Immature natural killer cell (primary cell): ENCODE measurements at places on chromosomes 2 and 18. TPM values are rescaled to one million over a fixed set of nuclear protein-coding genes. Genes with fewer than 3 reads are reported as not detected.

- no peaks in the 10 kb centered on the region for H3K36me3 ChIP-seq
Observed at GRCh38 chr18:35861367-35862118, 110.9 kb upstream of the RMP24 start.

- H3K36me3 ChIP-seq = peaks cover 20% of the 10 kb centered on the region
- H3K27me3 ChIP-seq = peaks cover 9% of the 10 kb centered on the region
- peak overlapping the region; percentile 92 for H3K27ac ChIP-seq
- peak overlapping the region; percentile 89 for H3K4me3 ChIP-seq
- peaks cover 70% of the 10 kb centered on the region for H3K4me1 ChIP-seq
- peak; percentile 41 for DNase-seq
Observed at GRCh38 chr2:105746177-105747080, 1.7 kb downstream of the NCK2 start.

NAT8 gene
- not detected for polyA plus RNA-seq

GRCh38 chr2:101230541-101231001 lies 22.1 kb upstream of the CNOT11 start:
- no peak overlapping the region for H3K27ac ChIP-seq
- H3K4me1 ChIP-seq = no peaks in the 10 kb centered on the region
- H3K27me3 ChIP-seq = peaks cover 1% of the 10 kb centered on the region
- DNase-seq = no peak
- peaks cover 3% of the 10 kb centered on the region for H3K36me3 ChIP-seq

SH3RF3 gene
- polyA plus RNA-seq = not detected

ANAPC1 gene
- polyA plus RNA-seq = 13.7 TPM

REG1B gene
- polyA plus RNA-seq = not detected

DNA sequence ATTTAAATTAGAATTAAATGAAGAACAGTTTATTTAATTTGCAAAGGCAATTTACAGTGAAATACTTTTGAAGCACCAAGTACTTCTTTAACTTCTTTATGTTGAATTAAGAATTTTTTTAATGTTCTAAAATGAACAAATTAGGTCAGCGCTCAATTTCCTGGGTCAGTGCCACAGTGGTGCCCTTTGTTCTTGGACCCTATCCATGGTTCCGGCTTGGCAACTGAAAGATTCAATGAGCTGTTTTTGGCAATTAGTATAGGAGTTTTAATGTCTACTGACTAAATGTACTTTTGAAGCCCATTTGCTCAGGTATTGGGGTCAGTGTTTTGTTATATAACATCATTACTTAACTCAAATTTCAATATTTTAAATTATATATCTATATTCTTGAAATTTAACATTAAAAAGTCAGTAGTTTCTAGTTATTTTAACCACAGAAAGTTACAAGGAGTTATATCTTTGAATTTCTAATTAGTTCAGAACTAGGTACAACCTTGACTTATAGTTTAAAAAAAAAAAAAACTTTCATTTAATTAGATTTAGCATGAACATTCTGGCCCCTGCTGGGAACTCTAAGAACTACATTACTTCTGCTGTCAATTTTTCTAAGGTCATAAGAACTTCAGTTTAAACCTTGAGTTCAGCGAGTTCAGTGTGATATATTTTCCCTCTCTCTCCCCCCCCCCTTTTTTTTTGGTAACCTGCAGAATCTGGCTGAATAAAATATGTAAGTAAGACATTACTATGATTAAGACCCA lies 7.6 kb upstream of the MSTN start:
- H3K4me1 ChIP-seq = no peaks in the 10 kb centered on the region
- peaks cover 3% of the 10 kb centered on the region for H3K27me3 ChIP-seq
- peak; percentile 9 for DNase-seq
- H3K27ac ChIP-seq = no peak overlapping the region
- H3K4me3 ChIP-seq = no peak overlapping the region

UGT1A8 gene
- not detected for polyA plus RNA-seq

DNA sequence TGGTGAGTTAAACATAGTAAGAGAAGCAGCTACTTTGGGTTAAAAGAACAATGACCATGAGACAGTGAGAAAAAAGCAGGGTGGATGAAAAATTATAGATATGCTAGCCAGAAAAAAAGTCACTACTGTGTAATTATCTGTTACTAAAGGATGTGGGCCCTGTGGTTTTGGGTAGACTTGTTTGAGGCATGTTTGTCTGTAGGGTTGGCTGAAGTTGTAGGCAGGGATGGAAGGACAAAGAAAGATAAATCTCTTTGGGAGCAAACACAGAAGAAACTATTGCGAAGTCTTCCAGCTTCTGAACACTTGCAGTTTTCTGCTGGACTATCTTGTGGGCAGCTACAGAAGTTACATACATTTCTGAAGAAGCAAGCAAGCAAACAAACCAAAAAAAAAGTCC lies 28.2 kb downstream of the RND3 start:
- H3K27ac ChIP-seq = no peak overlapping the region
- no peak for DNase-seq
- no peaks in the 10 kb centered on the region for H3K4me1 ChIP-seq
- H3K4me3 ChIP-seq = no peak overlapping the region

DNA sequence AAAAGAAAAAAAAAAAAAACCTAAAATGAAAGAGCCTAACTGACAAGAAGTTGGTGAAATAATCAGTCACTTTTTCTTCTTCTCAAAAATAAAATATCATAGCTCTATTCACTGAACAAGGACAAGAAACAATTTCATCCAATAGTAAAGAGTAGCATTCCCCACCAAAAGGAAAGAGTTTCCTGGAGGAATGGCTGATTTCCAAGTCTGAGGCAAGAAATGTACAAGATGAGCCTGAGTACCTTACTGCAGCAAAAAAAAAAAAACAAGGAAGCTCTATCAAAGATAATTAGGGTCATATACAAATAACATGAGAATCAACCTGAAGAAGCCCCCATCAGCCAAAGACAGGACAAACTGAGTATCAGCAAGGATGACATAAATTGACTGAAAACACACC lies 11.5 kb downstream of the ROCK1 start:
- H3K27ac ChIP-seq = peak overlapping the region; percentile 39
- peaks cover 80% of the 10 kb centered on the region for H3K4me1 ChIP-seq
- no peaks in the 10 kb centered on the region for H3K27me3 ChIP-seq
- DNase-seq = no peak
- H3K36me3 ChIP-seq = no peaks in the 10 kb centered on the region

DNA sequence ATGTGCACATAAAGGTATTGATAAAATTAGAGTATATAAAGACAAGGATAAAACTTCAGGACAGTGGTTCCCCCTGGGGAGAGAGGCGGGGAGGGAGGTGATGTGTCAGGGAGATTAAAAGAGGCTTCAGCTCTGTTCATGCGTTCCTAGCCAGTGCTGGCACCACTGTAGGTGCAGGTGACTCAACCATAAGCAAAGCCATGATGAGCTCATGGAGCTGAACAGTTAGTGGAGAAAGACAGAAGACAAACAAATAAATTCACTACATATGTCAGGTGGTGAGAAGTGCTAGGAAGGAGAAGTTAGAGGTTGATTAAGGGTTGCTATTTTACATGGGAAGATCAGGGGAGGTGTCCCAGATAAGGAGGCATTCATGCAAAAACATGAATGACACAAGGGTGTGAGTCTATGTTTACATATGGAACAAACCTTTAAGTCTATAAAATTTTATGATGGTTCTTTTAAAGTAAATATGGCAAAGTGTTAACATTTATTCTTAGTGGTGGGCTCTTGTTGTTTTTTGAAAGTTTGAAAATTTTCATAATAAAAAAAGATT lies 136.0 kb downstream of the ANKRD44 start:
- DNase-seq = no peak
- H3K4me1 ChIP-seq = peaks cover 76% of the 10 kb centered on the region

DNA sequence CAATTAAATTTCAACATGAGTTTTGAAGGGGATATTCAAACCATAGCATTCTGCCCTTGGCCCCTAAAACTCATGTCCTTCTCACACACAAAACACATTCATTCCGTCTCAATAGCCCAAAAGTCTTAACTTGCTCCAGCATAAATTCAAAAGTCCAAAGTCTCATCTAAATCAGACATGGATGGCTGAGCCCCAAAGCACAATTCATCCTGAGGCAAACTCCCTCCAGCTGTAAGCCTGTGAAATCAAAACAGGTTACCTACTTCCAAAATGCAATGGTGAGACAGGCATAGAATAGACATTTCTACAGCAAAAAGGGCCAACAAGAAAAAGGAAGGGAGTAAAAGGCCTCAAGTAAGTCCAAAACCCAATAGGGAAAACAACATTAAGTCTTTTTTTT lies 245.8 kb downstream of the TTC32 start:
- H3K27ac ChIP-seq = no peak overlapping the region
- no peak overlapping the region for H3K4me3 ChIP-seq
- no peaks in the 10 kb centered on the region for H3K36me3 ChIP-seq
- no peak for DNase-seq

DNA sequence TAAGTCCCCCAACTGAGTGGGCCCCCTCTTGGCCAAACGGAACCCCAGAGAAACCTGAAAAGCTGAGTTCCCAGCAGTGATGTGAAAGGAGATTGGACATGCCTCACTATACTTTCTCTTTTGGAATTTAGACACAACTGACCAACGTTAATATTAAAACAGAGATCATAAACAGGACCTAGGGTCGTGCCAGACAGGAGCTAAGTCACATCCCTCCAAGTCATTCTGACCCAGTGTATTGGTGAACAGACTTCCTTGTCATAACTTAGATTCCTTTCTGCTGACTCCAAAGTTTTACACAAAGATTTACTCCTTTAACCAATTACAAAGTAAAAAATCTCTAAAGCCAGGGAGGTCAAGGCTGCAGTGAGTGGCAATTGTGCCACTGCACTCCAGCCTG lies 46.9 kb downstream of the UXS1 start:
- DNase-seq = no peak
- H3K27ac ChIP-seq = peak overlapping the region; percentile 20
- peaks cover 52% of the 10 kb centered on the region for H3K4me1 ChIP-seq

BOK gene
- 21.4 TPM for polyA plus RNA-seq

ITGA4 gene
- polyA plus RNA-seq = 117 TPM

DNA sequence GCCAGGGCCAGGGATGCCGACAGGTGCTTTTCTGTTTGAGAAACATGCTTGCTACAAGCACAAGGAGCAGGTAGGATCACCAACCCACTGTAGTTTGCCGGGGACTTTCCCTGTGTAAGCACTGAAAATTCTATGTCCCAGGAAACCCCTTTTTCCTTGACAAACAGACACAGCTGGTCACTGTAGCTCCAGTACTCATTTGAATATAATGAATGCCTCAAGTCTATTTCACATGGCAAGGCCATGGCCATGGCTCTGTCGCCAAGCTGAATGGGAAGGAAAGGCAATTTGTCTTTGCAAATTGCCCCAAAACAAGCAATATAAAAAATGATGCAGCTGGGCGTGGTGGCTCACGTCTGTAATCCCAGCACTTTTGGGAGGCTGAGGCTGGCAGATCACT lies 49.6 kb upstream of the IGFBP2 start:
- H3K4me3 ChIP-seq = no peak overlapping the region
- H3K27ac ChIP-seq = no peak overlapping the region
- H3K4me1 ChIP-seq = peaks cover 3% of the 10 kb centered on the region
- no peaks in the 10 kb centered on the region for H3K36me3 ChIP-seq
- no peak for DNase-seq
- H3K27me3 ChIP-seq = peaks cover 6% of the 10 kb centered on the region

ABHD1 gene
- 1.5 TPM for polyA plus RNA-seq

ANKRD30B gene
- polyA plus RNA-seq = not detected

DNA sequence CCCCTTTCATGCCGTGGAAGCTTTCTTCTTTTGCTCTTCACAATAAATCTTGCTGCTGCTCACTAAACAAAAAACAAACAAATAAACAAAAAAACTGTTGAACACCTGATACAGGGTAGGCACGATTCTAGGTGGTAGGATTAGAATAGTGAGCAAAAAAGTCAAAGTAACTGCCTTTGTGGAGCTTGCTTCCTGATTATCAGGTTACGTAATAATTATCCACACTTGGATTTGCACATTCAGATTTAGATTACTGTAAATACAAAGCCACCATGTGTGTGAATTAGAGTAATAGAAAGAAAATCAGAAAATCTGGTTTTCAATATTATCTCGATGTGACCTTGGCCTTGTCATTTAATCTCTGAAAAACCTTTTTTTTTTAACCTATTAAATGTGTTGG lies 307.1 kb downstream of the NRXN1 start:
- no peaks in the 10 kb centered on the region for H3K36me3 ChIP-seq
- H3K27ac ChIP-seq = no peak overlapping the region
- no peak overlapping the region for H3K4me3 ChIP-seq

- peaks cover 4% of the 10 kb centered on the region for H3K27me3 ChIP-seq
- H3K4me3 ChIP-seq = no peak overlapping the region
- H3K27ac ChIP-seq = no peak overlapping the region
- H3K4me1 ChIP-seq = no peaks in the 10 kb centered on the region
- DNase-seq = no peak
Observed at GRCh38 chr2:16218625-16219024, 278.3 kb downstream of the MYCN start.

RETSAT gene
- polyA plus RNA-seq = 23.4 TPM

GRCh38 chr2:208546860-208547650 lies 140.5 kb downstream of the PTH2R start:
- H3K36me3 ChIP-seq = no peaks in the 10 kb centered on the region
- H3K4me1 ChIP-seq = no peaks in the 10 kb centered on the region
- H3K27me3 ChIP-seq = peaks cover 2% of the 10 kb centered on the region
- DNase-seq = no peak
- no peak overlapping the region for H3K4me3 ChIP-seq
- H3K27ac ChIP-seq = no peak overlapping the region

NETO1 gene
- polyA plus RNA-seq = not detected

DNA sequence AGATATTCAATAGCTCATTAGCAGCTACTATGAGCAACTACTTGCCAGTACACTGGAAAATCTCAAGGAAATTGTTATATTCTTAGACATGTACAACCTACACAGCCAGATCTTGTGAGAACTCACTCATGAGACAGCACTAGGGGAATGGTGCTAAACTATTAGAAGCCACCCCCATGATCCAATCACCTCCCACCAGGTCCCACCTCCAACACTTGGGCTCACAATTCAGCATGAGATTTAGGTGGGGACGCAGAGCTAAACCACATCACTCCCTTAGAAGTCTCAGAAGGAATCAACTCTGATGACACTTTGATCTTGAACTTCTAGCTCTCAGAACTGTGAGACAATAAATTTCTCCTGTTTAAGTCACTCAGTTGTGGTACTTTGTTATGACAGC lies 418.3 kb upstream of the SPHKAP start:
- no peak overlapping the region for H3K27ac ChIP-seq
- no peak overlapping the region for H3K4me3 ChIP-seq
- no peak for DNase-seq
- no peaks in the 10 kb centered on the region for H3K4me1 ChIP-seq
- no peaks in the 10 kb centered on the region for H3K36me3 ChIP-seq

GRCh38 chr2:119249855-119250717 lies 26.5 kb downstream of the STEAP3 start:
- no peak for DNase-seq
- peaks cover 6% of the 10 kb centered on the region for H3K36me3 ChIP-seq
- peaks cover 6% of the 10 kb centered on the region for H3K27me3 ChIP-seq

UGT1A5 gene
- not detected for polyA plus RNA-seq

GRCh38 chr18:362311-363290 lies 94.8 kb upstream of the THOC1 start:
- H3K36me3 ChIP-seq = no peaks in the 10 kb centered on the region
- H3K27me3 ChIP-seq = peaks cover 4% of the 10 kb centered on the region
- H3K4me3 ChIP-seq = no peak overlapping the region
- H3K27ac ChIP-seq = no peak overlapping the region
- no peaks in the 10 kb centered on the region for H3K4me1 ChIP-seq

- no peak overlapping the region for H3K27ac ChIP-seq
- no peak overlapping the region for H3K4me3 ChIP-seq
- H3K4me1 ChIP-seq = no peaks in the 10 kb centered on the region
- no peak for DNase-seq
- H3K36me3 ChIP-seq = no peaks in the 10 kb centered on the region
Observed at GRCh38 chr18:57253903-57254302, 98.5 kb upstream of the ST8SIA3 start.

SIGLEC15 gene
- polyA plus RNA-seq = 0.20 TPM
